Cerebellar nuclear complex (tissue), 1 donor: ENCODE measurements at places on chromosomes 16 and 17.

DNA sequence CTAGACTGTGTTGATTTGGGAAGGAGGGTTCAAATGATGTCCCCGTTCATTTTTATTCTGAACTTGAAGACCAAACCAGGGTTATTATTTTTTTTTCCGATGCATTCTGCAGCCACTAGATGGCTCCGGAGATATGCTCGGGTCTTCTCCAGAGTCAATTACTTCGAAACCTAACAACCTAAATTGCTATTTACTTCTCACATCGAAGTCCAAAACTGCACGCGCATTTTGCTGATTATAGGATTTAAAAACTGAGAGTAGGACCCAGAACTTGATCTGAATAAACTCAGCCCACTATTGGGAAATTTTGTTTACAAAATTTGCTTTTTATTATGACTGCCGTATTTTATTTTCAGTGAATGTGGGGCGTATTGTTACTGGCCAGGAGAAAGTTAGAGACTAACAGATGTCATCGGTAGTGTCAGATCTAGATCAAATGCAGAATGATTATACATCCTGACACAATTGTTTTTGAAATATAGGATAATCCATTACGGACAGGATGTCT lies 263.8 kb downstream of the HS3ST3A1 start:
- no peak for DNase-seq

DNA sequence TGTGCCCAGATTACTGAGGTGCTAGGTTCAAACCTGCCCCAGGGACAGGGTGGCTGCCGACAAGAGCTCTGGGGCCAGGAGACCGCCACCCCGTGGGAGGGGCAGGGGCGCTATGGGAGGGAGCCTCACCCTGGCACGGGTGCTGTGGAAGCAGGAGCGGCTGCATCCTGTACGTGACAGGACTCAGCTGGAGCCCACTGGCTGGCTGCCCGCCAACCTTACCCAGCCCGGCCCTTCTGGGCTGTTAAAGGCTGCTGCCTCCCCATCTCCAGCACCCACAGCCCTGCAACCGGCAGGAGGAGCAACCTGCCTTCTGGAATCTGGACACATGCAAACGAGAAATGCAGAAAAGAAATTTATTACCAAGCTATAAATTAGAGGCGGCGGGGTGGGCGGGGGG lies 11.2 kb downstream of the PAM16 start:
- no peak for DNase-seq

DNA sequence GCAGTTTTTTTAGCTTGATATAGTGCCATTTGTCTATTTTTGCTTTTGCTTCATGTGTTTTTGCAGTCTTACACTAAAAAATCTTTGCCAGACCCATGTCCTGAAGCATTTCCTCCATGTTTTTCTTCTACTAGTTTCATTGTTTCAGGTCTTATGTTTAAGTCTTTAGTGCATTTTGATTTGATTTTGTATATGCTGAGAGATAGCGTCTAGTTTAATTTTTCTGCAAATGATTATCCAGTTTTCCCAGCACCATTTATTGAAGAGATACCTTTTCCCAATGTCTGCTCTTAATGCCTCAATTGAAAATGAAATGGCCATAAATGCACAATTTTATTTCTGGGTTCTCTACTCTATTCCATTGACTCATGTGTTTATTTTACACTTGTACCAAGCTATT lies 40.8 kb upstream of the NACA2 start:
- DNase-seq, result no peak

GRCh38 chr17:29526322-29526721 lies 40.5 kb downstream of the ABHD15 start:
- no peak for DNase-seq

DNA sequence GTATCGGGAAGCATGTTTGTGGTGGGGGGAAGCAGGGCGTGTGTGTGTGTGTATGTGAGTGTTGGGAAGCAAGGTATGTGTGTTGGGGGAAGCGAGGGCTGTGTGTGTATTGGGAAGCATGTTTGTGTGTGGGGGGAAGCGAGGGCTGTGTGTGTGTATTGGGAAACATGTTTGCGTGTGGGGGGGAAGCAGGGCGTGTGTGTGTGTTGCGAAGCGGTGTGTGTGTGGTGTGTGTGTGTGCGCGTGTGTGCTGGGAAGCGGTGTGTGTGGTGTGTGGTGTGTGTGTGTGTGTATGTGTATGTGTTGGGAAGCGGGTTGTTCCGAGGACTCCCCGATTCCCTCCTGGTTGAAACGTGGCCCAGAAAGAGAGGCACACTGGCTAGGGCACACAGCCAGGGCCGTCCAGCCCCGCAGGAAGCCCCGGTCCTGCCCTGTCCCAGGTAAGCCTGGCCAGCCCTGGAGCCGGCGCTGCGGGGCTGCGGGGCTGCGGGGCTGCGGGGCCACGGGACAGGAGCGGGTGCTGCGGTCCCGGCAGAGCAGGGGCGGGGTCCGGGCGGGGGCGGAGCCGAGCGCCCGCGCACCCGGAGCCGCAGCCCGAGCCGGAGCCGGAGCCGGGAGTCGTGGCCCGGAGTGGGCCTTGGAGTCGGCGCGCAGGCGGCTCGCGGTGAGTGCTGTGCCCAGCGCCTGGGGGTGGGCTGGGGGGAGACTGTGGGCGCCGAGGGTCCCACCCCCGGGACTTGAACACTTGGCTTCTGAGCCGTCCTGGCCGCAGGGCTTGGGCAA lies at the start of gene NOD2:
Gene NOD2 (plus strand): TSS at position 608 of the 783 bp plus-strand sequence. CDS start 5,890 bp downstream, outside the sequence.
- DNase-seq, result no peak

DNA sequence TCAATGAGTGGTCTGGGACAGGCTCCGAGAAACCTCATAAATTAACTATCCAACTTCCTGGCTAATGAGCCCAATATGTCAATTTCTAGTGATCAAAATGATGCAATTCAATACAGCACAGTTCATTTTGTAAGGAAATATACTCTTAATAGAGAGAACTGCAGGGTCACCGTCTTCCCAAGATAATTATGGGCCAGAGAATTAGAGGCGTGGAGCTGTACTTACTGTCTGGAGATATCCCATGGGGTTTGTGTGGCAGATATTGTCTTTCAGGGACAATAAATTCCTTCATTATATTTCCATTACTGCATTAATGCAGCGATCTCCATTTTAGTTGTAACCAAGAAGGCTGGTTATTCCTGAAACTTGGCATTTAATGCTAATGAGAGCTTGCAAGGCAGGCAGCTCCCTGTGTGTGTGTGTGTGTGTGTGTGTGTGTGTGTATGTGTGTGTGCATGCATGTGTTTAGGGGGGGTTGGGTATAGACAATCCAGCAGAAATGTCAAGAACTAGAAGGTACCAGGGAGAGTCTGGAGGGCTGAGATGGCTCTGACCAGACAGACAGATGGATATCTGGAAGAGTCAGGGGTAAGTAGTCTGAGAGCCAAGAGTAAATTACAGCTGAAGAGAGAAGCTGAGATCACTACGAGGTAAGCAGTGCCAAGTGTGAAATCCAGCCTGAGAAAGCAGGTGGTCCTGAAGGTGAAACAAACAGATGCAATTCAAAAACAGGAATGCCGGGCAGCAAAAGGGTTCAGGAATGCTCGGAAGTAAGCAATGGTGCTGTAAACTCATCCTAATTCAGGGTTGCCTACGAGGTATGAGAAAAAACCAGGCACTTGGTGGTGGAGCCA lies 393.0 kb downstream of the CA10 start:
- DNase-seq, result no peak

DNA sequence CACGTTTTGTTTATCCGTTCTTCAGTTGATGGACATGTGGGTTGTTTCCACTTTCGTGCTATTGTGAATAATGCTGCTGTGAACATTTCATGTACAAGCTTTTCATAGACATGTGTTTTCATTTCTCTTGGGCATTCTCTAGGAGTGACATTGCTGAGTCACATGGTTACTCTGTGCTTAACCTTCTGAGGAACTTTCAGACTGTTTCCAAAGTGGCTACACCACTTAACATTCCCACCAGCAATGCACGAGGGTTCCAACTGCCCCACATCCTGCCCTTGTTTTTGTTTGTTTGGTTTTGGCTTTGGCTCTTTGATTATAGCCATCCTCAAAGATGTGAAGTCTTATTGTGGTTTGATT lies 14.2 kb upstream of the PEMT start:
- DNase-seq, result no peak

DNA sequence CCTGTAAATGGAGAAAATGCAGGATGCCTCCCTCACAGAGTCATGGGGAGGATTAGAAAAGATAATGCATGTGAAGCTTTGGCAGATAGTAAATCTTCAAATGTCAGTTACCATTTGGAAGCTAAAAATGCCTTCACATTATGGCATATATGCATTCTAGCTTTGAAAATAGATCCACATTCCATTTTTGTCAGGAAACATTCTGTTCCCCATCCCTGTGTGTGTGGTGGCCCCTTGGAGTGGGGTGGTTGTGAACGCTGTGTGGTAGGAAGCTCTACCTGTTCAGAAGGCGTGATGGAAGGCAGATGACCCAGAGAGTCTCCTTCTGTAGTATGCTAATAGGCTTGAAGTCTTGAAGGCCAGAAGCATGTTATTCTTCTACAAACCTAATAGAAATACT lies 242.0 kb downstream of the HAPSTR1 start:
- no peak for DNase-seq

GRCh38 chr17:794876-795275 lies 12.7 kb downstream of the MRM3 start:
- DNase-seq, result peak; percentile 88

- no peak for DNase-seq
These were observed 494.9 kb upstream of the RBFOX1 start for GRCh38 chr16:6837722-6838121.
